ENCODE measurements at places on chromosomes 7 and 10.

- DNase-seq = peak; percentile 60
Observed at GRCh38 chr10:521261-522250, 167.9 kb downstream of the DIP2C start.

DNA sequence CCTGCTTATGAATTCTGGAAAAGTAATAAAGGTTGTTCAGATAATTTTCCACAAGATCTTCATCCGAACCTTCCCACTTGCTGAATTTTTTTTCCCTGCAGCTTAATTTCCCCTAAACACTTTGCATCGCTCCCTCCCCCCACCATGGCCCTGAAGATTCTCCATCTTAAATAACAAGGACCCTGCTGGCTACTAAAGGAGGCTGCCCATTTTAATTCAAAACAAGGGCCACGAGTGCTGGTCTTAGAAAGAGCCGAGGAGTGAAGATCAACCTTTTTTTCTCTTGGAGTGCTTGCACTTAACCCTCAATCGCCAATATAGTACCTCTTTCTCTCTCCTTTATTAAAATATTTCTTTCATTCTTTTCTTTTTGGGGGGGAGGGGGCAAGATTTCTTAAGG is 9.2 kb upstream of the SP8 start:
- DNase-seq = no peak

- DNase-seq = no peak
Observed at GRCh38 chr10:79245539-79246208, 101.6 kb upstream of the PPIF start.

DNA sequence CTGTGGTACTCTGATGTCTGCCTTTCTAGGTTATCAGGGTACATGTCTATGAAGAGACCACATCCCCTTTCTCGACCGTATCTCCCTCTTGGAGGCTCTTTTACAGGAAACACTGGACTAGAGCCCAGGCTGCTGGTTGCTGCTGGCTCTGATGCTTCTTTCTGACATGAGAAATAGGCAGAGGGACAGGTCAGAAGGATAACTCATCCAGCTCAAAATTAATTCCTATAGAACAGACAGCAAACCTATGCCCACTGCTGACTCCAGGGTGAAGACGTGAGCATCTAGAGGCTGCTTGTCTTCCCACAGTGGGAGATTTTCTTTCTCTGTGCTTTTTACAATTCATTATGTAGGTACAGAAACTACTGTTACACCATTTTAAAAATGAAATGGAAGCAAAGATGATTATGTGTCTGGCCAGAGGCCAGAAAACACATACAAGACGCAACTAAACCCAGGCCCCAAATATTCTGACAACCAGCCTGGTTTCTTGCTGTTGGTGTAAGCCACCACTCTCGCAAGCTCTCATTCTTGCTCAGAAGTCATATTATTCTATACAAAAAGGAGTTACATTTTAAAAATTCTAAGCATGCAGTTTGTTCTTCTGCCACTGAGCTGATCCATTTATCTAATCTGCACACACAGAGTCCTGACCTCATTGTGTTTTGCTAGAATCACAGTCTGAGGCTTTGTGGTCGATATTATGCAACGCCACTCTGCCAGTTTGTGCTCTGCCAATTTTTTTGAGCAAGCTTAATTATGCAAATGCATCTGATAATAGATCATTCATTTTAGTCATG is 424.3 kb downstream of the KIF20B start:
- peak; percentile 11 for DNase-seq

- no peak for DNase-seq
Observed at GRCh38 chr7:12370249-12370648, 33.4 kb downstream of the VWDE start.

DNA sequence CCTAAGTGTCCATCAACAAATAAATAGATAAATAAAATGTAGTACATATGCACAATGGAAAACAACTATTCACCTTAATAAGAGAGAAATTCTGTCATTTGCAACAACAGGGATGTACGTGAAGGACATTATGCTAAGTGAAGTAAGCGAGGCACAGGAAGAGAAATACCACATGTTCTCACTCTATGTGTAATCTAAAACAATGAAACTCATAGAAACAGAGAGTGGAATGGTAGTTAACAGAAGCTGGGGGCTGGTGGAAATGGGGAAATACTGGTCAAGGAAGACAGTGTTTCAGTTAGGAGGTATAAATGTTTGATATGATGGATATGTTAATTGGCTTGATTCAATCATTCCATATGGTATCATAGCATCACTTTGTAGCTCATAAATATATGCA is 43.1 kb downstream of the ARL4A start:
- DNase-seq = no peak

GRCh38 chr7:7883394-7883793 is 85.2 kb upstream of the GLCCI1 start:
- DNase-seq = no peak

DNA sequence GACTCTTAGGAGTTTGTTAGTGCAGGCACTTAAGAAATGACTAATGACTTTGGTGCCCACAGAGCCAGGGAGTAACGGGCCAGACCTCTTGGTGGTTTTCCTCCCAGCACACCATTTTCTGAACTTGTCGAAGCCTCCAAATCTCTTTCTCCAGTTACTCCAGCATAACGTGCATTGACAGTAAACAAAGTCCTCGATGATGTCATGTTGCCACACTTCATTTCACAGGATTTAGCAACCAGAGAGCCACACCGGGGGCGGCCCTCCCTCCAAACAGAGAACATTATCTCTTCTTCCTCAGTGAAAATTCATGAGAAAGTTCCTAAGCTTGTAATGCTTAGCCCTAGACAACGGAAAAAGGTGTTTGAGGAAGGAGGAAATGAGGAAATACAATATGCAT is 4.0 kb upstream of the SVOPL start:
- no peak for DNase-seq

- no peak for DNase-seq
Observed at GRCh38 chr10:96136810-96137209, 6.7 kb downstream of the ZNF518A start.

- peak; percentile 23 for DNase-seq
Observed at GRCh38 chr7:127189074-127189473, 63.7 kb downstream of the GRM8 start.

DNA sequence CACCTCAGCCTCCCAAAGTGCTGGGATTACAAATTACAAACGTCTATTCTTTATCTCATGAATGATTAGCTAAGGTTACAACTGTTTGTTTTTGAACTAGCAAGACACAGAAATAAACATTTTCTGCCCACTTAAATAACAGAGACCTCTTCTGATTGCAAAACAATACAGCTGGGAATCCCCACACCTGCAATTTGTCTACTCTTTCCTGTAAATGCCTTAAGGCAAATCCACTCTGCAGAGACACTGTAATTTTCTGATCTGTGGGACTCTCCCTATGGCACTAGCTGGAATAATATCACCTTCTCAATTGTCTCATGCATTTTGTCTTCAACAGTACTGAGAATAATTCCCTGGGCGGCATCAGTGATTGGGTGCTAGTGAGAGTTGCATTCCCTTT is 149.3 kb upstream of the FAM3C start:
- DNase-seq = no peak

DNA sequence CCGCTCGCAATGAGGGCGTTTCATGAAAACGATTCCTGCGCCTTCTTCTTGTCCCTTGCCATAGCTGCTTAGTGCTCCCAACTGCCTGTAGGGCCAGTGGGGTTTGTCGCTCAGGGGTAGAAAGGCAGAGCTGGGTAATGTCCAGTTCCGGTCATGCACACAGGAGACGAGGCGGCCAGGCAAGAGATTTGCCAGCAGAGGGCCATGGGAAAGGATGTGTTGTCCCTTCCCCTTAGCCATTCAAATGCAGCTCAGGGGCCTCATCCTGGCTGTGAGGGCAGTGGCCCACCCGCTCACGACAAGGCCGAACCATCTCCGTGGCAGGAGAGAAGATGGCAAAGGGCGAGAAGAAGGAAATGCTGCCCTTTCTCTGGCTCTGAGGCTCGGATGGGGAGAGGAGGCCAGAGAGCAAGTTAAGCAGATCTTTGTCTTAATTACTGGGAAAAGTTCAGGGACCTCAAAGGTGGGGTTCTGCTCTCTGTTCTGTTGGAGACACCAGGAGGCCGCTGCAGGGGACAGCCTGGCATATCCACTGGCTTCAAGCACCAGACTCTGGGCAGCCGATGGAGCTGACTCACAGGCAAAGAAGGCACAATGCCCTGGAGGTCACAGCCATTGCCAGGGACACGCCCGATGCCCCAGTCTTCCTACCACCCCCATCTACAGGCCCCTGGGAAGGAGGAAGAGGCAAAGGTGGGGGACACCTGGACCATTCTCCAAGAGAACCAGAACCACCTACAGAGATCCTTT is 534.8 kb upstream of the MGMT start:
- DNase-seq = no peak

DNA sequence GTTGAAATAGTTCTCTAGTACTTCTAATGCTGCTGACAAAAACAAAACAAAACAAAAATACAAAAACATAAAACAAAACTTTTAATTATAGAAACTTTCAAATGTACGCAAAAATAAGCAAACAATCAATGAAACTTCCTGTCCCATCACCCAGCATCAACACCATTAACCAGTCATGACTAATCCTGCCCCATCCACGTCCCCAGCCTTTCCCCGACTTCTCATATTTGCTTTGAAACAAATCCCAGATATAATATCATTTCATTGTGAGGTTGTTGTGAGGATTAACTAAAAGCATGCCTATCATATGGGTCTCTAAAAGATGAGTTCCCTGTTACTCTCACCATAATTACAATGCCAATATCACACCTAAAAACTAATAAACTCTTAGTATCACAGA is 55.7 kb downstream of the CSTF2T start:
- DNase-seq = no peak

GRCh38 chr7:72069263-72069662 is 342.9 kb downstream of the CALN1 start:
- no peak for DNase-seq

GRCh38 chr7:1725199-1725690 is 55.2 kb downstream of the ELFN1 start:
- DNase-seq = no peak

DNA sequence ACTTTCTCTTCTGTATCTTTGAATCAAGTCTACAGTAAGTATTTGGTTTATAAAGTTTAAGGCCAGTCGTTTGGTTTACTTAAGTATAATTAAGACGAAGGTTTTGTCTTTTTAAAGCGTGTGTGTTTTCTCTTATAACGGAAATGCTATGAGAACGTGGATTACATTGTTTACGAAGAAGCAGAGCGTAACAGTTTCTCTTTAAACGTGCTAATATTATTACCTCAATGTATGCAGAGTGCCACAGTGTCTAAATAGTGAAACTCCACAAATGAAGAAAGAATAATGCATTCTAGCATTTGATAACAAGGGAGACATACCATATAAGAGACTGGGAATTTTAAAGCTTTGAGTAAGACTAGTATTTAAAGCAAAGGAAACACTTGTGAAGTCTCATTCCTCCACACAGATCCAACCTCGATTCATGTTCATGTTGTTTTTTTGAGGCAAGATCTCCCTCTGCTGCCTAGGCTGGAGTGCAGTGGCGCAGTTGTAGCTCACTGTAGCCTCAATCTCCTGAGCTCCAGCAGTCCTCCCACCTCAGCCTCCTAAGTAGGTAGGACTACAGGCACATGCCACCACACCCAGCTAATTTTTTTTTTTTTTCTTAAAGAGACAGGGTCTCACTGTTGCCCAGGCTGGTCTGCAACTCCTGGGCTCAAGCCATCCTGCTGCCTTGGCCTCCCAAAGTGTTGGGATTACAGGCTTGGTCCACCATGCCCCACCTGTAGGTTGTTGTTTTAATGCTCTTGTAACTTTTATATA is 75.1 kb downstream of the ANKRD61 start:
- peak; percentile 33 for DNase-seq

DNA sequence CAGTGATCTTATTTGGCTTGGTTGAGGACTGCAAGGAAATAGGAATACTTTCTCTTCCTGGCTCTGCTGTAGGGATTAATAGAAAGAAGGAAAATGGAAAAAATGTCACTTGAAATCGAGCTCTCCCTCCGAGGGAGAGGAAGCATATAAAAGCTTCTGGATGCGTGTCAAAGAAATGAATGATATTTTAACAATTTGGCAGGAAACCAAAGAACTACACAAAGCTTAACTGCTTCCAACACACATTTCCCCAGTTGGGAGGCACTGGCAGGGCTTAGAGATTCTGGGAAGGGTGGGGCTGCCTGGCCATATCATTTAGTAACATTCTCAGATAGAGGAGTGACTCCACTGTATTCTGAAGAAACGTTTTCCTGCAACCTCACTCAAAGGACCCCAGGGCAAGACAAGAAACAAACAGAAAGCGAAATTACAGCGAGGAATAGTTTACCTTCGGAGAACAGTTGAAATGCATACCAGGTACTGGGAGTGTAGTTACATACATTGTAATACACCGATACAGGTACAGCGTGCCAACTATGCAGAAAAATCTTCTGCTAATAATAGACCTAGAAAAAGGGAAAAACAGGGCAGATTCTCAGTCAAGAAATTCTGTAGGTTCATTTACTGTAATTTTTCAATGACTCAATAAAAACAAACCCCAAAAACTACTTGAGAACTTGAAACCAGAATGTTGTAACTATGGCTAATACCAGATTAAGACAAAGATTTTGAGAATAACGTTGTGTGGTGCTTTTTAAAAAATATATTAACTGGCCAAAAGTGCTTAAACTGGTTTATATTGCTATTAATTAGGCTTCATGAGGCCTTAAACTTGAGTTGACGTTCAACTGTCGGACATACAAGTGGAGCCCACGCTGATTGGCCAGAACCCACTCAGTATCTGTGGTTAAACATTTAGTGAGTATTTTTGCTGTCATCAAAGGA is 75.7 kb upstream of the ASAH2 start:
- DNase-seq = no peak

- no peak for DNase-seq
Observed at GRCh38 chr7:118312966-118313365, 88.5 kb downstream of the ANKRD7 start.

DNA sequence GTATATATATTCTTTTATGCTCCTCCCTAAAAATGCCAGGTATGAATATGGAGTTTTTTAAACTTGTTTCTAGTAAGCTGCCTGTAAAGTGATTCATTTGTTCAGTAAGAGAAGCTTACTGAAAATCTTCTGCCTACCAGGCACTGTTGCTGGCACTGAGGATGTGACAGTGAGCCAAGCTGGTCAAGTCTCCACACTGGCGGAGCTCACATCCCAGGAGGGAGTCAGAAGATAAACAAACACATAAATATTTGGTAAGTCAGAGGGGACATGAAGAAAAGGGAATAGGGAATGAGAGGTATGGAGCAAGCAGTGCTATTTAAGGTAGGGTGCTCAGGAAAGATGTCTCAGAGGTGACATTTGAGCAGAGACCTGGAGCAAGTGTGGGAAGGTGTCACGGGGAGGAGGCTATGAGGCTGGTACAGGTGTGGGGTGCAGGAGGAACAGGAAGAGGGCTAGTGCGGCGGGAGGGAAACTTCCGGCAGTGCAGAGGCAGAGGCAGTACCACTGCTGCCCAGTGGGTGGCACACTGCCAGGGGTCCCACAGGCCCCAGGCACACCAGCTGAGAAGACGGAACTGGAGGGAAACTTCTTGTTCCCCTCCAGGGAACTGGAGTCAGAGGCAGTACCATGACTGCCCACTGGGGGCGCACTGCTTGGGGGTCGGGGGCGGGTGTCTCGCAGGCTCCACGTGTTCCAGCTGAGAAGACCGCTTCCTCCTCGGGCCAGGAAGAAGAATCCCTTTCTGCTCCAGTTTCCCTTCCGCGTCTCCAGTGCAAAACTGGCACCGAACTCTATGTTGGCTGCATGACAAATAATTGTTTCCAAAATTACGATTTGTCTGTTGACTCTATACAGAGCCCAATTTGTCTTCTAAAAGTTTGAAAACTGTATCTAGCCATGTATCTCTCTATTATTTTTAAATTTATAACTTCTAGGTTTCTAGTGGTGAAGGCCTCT is 161.0 kb downstream of the TEX36 start:
- no peak for DNase-seq

Data from midbrain (tissue), 1 donor.